Activated T-cell treated with anti-CD3 and anti-CD28 coated beads, Interleukin-2, amount 50 U/mL, for 72 hours (primary cell): ENCODE measurements at places on chromosomes 16 and 17. TPM values are rescaled to one million over a fixed set of nuclear protein-coding genes. Genes with fewer than 3 reads are reported as not detected.
A peak's percentile ranks its signal among the peaks of the same experiment; 100 is the strongest.

GJC1 gene
- 2.3 TPM for total RNA-seq

NDUFB10 gene
- total RNA-seq, result 98.3 TPM

MGAT5B gene
- total RNA-seq, result 1.4 TPM

ATP1B2 gene
- not detected for total RNA-seq

SLC9A5 gene
- 7.9 TPM for total RNA-seq

PDE6G gene
- total RNA-seq, result 4.4 TPM

DNA sequence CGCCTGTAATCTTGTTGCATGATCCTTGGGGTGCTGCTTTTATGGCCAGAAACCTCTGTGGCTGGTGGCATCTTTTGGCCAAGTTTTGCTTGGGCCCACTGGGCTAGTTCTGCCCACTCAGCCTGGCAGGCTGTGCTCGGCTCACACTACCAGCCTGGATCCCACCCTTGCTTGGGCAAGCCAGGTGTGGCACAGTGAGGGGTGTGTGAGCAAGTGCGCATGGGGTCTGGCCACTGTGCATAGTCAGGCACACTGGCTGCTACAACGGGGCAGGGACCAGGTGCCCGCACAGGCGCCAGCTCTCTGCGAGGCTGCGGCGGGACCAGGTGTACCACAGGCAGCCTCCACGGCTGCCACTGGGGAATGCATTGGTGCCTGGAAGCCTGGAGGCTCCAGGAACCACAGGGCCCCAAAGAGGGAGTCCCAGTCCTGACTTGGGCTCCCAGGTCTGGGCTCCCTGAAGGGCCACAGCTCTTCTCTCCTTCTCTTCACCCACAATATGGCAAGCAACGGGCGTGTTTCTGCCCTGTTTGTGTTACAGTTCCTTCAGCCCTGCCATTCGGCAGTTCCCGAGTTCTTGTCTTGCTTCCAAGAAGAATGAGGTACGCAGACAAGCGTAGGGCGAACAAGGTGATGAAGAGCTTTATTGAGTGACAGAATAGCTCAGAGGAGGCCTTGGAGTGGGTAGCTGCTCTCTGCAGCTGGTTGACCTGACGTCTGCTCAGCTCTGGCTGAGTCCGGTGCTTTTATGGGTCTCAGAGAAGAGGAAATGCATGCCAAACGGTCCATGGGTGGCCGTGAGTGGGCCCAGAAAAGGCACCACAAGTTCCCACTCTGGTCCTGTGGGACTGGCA is 26.7 kb upstream of the PRM1 start:
- H3K27me3 ChIP-seq, result no peaks in the 10 kb centered on the region
- H3K27ac ChIP-seq, result no peak overlapping the region
- no peaks in the 10 kb centered on the region for H3K36me3 ChIP-seq

GRCh38 chr16:12611006-12611477 is 192.6 kb downstream of the CPPED1 start:
- H3K4me1 ChIP-seq, result peaks cover 45% of the 10 kb centered on the region
- H3K4me3 ChIP-seq, result no peak overlapping the region
- peaks cover 20% of the 10 kb centered on the region for H3K36me3 ChIP-seq
- DNase-seq, result no peak
- H3K27ac ChIP-seq, result no peak overlapping the region

DNA sequence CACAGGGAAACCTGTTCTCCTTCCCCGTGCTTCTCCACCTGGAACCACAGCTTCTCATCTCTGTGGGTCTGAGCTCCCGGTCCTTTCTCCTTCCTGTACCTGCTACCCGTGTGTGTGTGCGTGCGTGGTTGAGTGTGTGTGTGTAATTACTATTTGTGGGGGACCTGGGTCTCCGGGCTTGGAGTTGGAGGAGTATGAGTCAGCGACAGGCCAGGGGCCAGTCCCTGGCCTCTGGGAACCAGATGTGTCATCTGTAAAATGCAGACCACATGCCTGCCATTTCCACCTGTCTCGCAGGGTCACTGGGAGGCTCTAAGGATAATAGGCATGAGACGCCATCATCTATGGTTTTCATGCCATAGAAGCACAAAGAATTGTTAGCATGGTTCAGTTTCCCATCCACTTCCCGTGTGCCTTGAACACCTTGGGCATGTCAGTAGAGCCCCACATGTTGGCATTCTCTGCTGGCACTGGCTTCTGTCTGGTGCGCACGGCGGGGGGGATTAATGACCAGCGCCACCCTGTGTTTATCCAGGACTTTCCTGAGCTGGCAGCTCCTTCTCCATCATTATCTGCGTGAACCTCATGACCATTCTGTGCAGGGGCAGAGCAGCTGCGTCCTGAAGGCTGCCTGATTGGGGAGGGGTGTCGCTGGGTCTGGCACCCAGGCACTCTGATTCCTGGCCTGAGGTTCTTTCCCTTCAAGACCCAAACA is 1.5 kb downstream of the ZNF205 start:
- DNase-seq, result no peak
- no peaks in the 10 kb centered on the region for H3K27me3 ChIP-seq

DNA sequence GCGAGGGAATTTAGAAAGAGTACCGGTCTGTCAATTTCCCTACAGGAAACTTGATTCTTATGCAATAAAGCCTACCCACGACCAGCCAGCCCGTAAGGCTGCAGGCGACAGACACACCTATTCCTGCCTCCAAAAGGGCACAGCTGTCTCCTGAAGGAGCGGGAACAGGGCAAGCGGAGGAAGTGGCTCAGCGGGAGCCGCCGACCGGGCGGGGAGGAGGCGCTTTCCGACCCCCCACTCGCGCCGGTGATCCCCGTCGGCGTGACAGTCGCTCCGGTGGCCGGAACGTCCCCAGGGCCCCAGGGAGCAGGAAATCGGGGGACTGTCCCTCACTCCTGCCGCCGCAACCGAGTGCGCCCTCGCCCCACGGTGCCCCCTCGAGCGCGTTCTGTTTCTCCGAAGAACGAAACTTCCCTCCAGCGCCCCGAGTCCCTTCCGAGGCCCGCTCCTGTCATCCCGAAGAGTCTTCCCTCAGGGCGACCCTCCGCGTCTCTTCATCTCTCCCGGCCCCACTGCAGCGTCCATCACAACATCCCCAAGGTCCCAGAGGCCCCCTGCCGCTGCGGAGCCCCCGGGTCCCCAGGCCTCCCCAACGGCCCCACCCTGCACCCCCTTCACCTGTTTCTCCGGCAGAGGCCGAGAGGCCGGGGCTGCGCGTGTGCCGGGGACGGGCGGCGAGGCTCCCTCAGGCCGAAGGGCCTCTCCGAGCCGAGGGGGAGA is 421 bp downstream of the STAT3 start:
- peak; percentile 57 for DNase-seq
- H3K4me3 ChIP-seq, result peak overlapping the region; percentile 97
- H3K4me1 ChIP-seq, result peaks cover 71% of the 10 kb centered on the region
- peak overlapping the region; percentile 100 for H3K27ac ChIP-seq
- H3K27me3 ChIP-seq, result no peaks in the 10 kb centered on the region

DNA sequence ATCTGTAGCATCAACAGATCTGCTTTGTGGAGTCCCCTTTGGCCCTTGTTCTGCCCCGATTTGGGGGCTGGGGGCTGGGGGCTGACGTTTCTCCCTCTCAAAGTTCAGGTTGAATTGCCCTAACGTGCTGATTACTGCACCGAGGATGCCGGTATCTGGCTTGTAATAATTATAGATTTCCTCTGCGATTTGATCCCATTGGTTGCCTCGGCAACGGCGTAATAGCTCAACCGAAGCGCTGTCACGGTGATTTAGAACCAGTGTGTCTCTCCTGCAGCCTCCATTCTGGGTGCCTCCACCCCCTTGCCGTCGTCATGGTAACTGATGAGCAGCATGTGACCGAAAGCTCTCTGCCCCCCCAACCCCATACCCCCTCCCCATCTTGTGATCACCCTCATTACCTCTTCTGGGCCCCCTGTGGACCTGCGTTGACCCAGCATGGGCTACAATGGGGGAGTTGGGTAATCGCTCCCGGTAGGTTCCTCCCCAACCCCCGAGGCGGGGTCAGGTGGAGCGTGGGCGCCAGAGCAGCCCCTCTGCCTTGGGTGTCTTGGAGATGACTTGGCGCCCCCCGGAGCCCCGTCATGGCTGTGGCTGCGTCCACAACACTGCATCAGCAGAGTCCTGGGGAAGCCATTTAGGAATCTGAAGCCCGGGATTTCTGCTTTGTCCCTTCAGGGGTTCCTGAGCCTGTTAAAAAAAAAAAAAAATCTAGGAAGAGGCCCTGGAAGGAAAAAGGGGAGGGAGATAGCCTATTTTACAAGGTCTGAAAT is 38.4 kb downstream of the ABAT start:
- no peak for DNase-seq
- H3K36me3 ChIP-seq, result peaks cover 5% of the 10 kb centered on the region
- H3K4me3 ChIP-seq, result no peak overlapping the region
- no peaks in the 10 kb centered on the region for H3K4me1 ChIP-seq
- no peaks in the 10 kb centered on the region for H3K27me3 ChIP-seq
- no peak overlapping the region for H3K27ac ChIP-seq

DNA sequence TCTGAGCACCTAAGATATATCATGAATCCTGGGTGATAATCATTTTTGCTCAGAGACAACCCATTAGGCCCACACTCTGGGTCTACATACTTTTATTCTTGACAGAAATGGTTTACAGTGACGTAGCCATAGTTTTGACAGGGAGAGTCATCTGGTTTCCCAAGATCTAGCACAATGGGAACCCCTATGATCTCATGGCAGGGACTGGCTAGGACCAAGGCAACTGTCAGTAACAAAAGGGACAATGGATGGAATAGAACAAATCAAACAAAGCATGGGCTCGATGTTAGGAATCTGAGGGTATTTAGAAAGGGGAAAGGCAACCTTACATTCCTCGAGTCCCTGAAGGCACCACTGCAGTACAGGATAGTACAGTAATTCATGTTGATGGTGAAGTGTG is 20.5 kb downstream of the CFAP97D1 start:
- H3K4me3 ChIP-seq, result no peak overlapping the region
- peaks cover 38% of the 10 kb centered on the region for H3K27me3 ChIP-seq
- H3K4me1 ChIP-seq, result no peaks in the 10 kb centered on the region
- no peak overlapping the region for H3K27ac ChIP-seq
- H3K36me3 ChIP-seq, result no peaks in the 10 kb centered on the region

GRCh38 chr17:65039336-65039988 is 17.1 kb downstream of the GNA13 start:
- H3K4me1 ChIP-seq, result peaks cover 85% of the 10 kb centered on the region
- peaks cover 40% of the 10 kb centered on the region for H3K36me3 ChIP-seq
- peak overlapping the region; percentile 82 for H3K4me3 ChIP-seq
- DNase-seq, result peak; percentile 64
- no peaks in the 10 kb centered on the region for H3K27me3 ChIP-seq
- H3K27ac ChIP-seq, result peak overlapping the region; percentile 86

GRCh38 chr17:5587438-5588032 is 3.2 kb upstream of the NLRP1 start:
- peaks cover 50% of the 10 kb centered on the region for H3K4me1 ChIP-seq
- H3K36me3 ChIP-seq, result no peaks in the 10 kb centered on the region
- H3K4me3 ChIP-seq, result peak overlapping the region; percentile 18
- no peaks in the 10 kb centered on the region for H3K27me3 ChIP-seq
- peak overlapping the region; percentile 51 for H3K27ac ChIP-seq
- DNase-seq, result peak; percentile 65

DNA sequence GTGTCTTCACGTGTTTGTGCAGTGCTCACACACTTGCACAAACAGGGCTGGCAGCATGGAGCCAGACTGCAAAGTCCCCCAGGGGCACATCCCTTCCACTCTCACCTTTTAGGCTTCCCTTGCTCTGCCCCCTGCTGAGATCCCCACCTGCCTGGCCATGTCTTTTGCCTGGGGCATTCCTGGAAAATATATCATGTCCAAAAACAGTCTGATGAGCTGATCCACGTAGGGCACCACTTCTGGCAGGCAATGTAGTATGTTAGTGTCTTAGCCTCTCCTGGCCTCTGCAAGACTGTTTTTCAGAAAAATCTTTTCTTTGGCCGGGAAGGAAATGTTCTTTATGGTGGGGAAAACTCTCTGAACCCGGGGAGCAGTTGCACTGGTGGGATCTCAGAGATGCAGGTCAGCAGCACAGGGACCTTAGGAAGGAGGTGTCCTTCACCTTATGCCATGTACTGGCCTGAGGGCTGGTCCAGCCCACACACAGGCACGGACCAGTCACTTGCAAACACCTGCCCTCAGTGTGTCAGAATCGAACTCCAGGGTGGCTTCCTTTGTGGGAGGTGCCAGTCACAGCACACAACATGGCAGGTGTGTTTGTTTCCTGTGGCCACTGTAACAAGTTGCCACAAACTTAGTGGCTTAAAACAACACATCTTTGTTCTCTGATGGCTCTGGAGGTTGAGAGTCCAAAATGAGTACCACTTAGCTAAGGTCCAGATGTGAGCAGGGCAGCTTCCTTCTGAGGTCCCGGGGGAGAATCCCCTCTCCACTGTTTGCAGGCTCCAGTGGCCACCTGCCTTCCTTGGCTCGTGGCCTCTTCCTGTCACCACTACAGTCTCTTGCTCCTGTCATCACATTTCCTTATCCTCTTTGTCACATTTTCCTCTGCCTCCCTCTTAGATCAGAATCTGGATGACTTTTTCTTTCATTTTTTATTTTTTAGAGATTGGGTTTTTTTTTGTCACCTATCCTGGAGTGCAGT is 46.6 kb downstream of the MPRIP start:
- no peaks in the 10 kb centered on the region for H3K36me3 ChIP-seq
- DNase-seq, result peak; percentile 18
- peak overlapping the region; percentile 89 for H3K27ac ChIP-seq
- H3K4me1 ChIP-seq, result peaks cover 30% of the 10 kb centered on the region
